Fibroblast of villous mesenchyme (primary cell): ENCODE measurements at places on chromosomes 7 and 10. TPM values are rescaled to one million over a fixed set of nuclear protein-coding genes. Genes with fewer than 3 reads are reported as not detected.
A peak's percentile ranks its signal among the peaks of the same experiment; 100 is the strongest.

Gene SKIDA1
- 0.32 and 0.43 TPM in 2 replicates for total RNA-seq

Gene PRSS2
- total RNA-seq = not detected in 2 replicates

DNA sequence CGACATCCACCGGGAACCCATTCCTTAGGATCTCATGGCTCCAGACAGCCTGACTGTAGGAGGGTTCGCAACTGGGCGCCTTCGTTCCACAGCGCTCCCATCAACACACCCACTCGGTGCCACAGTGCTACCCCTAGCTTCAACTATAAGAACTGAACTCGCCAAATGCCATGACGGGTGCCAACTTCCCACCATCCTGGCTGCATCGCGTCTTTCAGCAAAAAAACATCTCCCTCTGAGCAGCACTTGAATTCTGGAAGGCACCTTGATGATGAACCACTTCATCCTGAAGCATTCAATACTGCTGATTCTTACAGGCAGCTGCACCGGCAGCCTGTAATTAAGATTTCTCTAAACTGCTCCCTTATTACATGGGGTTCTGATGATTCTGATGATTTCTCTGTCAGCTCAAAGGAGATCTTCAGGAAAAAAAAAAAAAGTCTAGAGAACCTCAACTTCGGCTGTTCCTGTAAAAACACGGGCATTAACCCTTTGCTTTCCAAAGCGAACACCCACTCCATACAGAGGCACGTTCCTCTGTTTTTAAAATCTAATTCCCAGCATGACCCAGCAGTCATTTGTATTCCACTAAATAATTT lies 1.3 kb downstream of the CYTH3 start:
- no peak for DNase-seq

DNA sequence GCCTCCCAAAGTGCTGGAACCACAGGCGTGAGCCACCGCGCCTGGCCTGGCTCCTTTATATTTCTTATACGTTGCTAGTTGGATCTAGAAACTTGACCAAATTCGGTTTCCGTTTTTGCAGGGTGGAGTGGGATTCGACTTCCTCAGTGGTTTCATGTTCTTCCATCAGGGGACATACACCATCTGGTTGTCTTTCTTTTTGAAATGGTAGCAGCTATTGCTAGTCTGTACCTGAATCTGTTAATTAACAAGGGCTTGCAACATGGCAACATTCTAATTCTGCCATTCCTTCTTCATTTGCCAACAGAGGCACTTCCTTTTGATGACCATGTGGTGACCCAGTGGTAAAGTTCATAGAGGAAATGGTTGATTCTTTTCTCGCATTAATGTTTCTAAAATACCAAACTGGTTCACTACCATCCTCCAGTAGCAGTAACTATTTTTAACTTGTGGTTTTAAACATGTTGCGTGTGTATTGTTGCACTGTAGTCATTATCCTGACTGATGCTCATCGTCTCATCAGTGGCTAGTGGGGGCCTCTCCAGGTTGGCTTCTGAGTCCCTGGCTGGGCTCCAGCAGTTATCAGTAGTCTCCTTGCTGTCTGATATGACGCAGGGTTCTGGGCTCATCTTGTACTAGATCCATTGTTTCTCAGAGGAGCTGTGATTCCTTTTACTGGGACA lies 159.2 kb downstream of the RGS10 start:
- DNase-seq = no peak

DNA sequence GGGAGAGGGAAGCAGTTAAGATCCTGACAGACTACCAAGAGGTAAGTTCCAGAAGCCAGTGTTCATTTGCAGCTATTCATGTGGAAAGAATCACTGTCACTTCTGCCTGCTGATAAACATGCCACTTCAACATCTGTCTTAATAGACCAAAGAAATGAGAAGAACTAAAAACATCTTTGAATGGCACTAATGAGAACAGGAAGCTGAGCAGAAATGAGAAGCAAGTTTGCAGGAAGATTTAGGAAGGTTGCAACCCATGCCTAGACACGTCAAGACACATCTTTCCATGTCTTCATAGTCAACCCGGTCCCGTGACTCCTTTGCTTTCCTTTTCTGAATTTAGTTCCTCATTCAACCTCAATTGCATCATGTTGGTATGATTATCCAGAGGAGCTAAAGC lies 180.0 kb downstream of the PDE1C start:
- DNase-seq = no peak

GRCh38 chr7:100679927-100680575 lies 6.5 kb downstream of the GNB2 start:
- peak; percentile 33 for DNase-seq
